ENCODE measurements at places on chromosomes 2 and 18. TPM values are rescaled to one million over a fixed set of nuclear protein-coding genes. Genes with fewer than 3 reads are reported as not detected.

The RBM45 gene
- 4.5 TPM for total RNA-seq

DNA sequence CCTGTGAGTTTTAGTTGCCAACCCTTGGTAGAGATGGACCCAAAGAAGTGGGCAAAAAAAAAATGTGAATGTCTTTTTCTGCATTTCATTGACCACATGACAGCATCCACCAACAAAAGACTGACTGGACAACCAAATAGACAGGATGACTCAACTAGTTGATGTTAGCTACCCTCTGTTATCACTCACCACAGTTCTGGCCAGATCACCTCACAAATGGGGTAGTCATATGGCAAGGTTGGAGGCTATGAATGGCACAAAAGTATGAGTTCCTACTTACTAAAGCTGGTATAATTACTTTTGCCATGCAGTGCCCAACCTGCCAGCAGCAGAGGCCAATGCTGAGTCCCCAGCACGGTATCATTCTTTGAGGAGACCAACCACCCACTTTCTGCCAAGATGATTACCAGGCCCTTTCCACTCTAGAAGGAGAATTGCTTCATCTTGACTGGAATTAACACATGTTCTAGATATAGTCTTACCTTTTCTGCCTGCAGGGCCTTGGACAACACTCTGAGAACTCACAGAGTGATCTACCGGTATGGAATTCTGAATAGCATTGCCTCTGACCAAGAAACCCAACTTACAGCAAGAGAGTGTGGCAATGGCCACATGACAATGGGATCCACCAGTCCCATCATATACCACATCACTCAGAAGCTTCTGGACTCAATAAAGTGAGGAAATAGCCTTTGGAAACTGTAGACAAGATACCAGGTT lies 20.1 kb upstream of the TCF7L1 start:
- DNase-seq: no peak

The GAREM2 gene
- total RNA-seq: 3.6 TPM

The REG1B gene
- total RNA-seq: not detected

DNA sequence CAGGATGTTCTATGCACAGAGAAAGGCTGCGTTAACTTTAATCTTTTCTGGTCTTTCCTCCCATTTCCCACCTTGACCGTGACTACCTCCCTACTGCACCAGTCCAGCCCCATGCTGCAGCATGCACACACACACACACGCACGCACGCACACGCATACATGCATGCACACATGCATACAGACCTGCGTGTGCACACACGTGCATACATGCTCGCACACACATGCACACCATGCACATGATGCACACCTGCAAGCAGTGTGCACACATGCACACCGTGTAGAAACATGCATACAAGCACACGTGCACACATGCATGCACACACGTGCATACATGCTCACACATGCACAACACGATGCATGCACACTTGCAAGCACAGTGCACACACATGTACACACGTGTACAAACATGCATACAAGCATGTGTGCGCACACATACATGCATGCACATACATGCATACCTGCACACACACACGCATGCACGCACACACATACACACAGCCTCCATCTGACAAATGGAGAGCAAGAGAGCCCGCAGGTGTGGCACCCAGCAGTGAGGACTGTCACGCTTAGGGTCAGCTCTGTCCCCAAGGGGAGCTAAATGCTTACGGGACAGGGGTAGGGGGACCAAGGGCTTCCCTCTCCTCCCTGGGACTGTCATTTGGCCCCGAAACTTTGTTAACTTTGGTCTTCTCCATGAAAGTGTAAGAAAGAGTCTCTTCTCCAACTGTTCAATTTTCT lies 18.2 kb downstream of the SNORC start:
- DNase-seq: no peak

DNA sequence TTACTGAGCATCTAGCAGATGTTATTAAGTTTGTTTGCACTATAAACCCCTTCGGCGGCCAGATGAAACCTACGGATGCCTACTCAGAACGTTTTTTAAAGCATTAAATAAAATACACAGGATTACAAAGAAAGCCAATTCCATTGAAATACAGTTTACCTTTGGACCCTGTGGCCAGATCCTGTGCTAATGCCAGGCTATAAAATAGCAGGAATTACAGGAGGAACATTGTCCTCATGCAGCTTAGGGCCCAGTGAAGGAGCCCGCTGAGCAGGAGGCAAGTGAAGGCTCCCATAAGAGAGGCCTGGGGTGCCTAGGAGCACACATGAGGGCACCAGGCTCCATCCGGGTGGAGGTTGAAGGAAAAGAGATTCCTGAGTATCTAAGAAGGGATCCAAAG lies 310.4 kb downstream of the MTX2 start:
- DNase-seq: no peak

The CPO gene
- 0.27 TPM for total RNA-seq

DNA sequence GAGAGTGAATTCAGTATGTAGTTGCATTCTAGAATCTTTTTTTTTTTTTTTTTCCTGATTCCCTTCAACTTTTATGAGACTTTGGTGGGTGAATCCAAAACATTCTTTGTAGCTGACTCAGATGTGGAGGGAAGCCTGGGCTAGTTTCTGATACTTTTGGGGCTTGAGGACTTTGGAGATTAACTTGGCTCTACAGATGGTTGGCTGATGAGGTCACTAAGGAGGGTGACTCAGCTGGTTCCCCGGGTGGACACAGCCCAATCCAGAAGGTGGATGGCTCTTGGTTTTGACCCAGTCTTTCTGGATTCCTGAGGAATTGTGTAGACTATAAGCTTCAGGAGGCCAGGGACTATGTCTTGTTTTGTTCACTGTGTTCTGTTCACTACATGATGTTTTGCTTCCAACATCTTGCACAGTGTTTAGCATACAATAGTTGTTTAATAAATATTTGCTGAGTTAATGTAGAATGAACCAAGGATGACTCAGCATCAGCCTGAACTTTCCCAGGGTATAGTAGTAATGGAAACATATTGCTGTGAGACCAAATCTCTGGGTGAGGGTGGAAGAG lies 30.5 kb downstream of the LAMA3 start:
- DNase-seq: no peak

The D2HGDH gene
- 19.2 TPM for total RNA-seq

DNA sequence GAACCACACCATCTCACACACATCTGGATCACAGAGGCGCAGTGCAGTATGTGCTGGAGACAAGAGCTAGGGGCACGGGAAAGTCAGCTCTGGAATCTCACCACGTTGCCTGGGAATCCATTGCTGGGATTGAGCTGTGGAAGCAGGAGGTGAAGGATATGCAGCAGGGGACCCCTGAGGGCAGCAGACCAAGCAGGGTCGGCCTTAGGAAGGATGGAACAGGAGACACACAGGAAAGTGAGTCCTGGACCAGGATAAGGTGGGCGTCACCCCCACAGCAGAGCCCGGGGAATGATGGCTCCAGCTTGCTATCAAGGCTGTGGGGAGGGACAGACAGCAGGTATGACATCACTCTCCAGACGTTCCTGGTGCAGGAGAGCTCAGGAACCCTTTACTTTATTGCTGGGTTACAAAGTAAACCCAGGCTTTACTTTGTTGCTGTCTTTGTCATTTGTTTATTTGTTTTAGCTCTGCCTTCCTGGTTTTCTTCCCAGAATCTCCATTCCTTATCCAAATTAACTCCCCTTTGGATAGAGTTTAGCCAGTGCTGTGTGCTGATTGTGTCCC lies 329.8 kb upstream of the MYT1L start:
- no peak for DNase-seq

- DNase-seq: no peak
Measured at GRCh38 chr2:23475036-23475435, 90.1 kb downstream of the KLHL29 start.

The COL5A2 gene
- 8.1 TPM for total RNA-seq

GRCh38 chr2:145116834-145117725 lies 597.2 kb upstream of the ZEB2 start:
- no peak for DNase-seq

DNA sequence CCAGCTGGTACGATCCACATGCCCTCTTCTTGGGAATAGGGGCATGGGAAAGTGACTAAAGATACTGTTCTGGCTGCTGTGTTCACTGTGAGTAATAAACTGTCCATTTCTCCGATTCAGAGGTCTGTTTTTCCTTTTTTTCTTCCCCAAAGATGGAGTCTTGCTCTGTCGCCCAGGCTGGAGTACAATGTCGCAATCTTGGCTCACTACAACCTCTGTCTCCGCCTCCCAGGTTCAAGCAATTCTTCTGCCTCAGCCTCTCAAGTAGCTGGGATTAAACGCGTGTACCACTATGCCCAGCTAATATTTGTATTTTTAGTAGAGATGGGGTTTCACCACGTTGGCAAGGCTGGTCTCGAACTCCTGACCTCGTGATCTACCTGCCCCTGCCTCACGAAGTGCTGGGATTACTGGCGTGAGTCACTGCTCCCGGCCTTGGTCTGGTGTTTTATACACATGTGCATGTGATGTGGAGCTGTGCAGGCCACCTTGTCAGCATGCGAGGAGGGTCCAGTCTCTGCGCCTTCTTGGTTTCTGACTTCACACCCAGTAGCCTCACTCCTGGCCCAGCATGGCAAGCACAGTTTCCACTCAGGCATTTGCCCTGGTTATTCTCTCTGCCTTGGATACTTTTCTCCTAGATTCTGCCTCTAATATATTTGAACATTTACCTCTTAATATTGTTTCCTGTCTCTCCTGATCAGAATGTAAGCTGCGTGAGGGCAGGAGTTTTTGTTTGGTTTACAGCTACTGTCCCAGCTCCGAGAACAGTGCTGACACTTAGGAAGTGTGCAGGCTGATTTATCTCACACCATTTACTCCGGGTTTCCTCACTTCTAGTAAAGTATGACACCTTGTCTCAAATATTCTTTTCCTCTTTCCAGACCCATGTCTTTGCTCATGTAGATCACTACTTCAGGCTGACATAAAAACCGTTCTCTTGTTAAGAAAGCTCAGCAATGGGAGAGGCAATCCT lies 19.7 kb downstream of the PTPN18 start:
- no peak for DNase-seq

DNA sequence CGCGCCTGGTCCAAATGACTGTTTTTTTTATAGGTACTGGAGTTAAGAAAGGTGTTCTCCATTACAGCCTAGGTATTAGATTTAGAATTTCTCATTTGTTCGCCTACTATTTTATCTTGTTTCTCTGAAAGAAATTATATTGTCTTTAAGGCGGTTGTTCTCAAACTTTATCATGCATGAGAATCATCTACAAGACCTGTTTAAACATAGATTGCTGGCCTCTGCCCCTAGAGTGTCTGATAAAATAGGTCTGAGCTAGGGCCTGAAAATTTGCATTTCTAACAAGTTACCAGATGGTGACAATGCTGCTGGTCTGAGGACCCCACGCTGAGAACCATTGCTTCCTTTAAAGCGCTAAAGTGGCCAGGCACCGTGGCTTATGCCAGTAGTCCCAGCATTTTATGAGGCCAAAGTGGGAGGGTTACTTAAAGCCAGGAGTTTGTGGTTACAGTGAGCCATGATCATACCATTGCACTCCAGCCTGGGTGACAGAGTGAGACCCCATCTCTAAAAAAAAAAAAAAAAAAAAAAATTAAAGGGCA lies 34.0 kb upstream of the RNF138 start:
- DNase-seq: no peak

DNA sequence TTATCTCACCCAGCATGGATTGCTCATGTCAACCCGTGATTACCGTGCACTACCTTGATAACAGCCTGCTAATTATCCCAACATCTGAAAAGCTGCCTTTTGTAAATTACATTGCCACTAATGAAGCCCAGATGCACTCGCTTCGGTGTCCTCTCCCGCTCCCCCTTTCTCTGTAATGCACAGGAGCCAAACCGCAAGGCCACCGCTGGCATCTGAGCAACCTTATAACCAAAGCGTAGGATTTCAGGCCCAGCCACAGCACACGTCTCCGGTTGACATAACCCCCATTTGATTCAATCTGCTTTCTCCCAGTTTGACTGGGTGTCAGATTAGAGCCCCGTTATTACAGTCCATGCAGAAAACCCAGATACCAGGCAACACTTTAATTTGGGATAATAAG lies 341.2 kb downstream of the ALK start:
- no peak for DNase-seq

The SPP2 gene
- total RNA-seq: not detected

DNA sequence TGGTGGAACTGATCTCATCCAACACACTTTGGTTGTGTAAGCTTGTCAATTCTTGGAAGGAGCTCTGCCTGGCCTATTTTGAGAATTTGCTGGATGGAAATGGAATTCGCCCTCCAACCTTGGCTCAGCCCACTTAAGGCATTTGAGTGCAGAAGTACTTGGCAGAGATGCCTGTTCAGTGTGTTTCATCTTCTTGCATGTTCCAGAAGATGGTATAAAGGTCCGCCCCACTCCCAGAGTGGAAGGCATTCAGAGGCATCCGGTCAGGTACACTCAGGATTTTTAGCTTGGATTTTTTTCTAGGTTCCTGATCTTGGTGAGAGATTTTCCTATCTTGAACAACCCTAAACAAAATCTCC lies 61.3 kb upstream of the TXNDC2 start:
- DNase-seq: no peak

GRCh38 chr18:80075940-80076339 lies 33.1 kb upstream of the ADNP2 start:
- no peak for DNase-seq

The ABCG8 gene
- total RNA-seq: not detected

DNA sequence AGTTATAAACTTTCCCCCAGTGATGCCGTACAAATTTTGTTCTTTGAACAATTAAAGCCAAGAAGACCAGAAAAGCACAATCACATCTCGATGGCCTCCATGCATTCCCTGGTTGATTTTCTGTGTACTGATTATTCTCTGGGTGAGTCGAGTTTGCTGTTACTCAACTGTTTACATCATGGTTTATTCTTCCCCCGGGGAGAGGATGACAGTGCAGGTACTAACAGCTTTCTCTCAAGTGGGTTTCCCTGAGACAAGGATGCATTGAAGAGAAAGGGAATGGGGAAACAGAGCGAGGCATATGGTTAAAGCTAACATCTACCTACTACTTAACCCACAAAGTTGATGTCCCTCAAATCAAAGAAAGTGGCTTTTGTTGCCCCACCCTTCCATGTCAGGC lies 410.8 kb upstream of the FANCL start:
- DNase-seq: no peak

- DNase-seq: no peak
Measured at GRCh38 chr2:68932402-68932801, 20.3 kb downstream of the GKN2 start.

The CMPK2 gene
- total RNA-seq: 3.9 TPM

DNA sequence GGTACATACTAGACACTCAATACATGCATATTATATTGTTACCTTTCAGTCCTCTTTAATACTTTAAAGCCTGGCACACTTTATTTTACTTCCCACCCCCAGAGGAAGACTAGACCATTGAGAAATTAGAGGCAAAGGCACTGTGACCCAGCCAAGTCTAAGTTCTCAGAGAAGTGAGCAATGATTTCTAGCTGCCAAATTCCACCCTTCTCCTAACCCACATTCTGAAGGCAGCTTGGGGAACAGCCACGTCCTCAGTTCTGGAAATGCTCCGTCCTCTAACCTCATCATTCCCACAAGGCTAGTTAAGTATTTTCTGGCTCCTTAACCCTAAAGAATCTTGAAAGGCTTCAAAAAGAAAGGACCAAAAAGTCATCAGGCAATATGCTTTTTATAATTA lies 86.6 kb downstream of the COL5A2 start:
- DNase-seq: peak; percentile 37

The LAMA3 gene
- 3.4 TPM for total RNA-seq

All from left ventricle myocardium superior (tissue), 1 donor.